ENCODE measurements at places on chromosomes 1 and 21.

GRCh38 chr1:161031874-161032273, 6.9 kb downstream of the TSTD1 start:
- no peak for DNase-seq

DNA sequence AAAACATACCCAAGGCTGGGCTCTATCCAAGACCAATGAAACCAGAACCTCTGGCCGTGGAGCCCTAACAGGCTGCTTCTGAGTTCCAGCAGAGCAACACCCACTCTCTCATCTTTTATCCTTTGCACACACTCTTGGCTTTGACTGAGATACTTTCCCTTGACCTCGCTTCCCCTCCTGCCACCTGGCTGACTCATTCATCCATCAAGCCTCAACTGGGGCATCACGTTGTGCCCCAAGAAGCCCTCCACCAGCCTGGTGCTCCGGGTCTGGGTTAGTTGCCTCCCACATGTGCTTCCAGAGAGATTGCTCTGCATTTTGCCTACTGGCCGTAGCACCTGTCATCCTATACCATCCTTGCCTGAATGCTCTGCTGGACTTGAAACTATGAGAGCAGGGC, 34.5 kb upstream of the SERBP1 start:
- DNase-seq, result no peak

DNA sequence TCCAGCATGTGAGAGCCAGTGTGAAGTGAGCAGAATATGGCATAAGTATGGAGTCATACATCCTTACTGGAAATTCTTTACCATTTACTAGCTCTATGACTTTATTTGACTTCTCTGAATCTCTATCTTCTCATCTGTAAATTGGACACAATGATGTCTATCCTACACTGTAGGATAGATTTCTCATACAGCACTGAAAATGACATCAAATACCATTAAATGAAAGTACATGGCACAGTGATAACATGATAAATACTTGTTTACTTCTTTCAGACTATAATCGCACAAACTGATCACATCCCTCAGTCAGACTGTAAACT, 1.3 kb upstream of the CTTNBP2NL start:
- no peak for DNase-seq

DNA sequence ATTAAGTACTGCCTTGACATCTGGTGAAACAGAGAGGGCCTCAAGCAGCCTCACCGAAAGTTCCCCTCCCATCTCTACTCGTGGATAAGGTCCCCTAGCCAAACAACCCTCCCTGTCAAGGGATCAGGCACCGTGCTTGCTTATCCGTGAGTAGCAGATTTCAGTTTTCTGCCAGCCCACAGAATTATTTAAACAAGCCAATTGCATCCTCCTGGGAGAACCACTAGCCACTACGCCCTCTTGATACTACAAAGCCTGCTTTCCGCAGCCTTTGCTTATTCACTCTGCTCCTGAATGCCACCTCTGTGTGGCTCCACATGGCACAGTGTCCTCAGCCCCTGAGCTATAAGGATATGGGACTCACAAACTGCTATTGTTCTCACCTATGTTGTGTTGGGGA, 5.9 kb upstream of the TFF2 start:
- no peak for DNase-seq

- no peak for DNase-seq
These were observed 63.4 kb upstream of the MAP1LC3C start for GRCh38 chr1:242062271-242062670.

DNA sequence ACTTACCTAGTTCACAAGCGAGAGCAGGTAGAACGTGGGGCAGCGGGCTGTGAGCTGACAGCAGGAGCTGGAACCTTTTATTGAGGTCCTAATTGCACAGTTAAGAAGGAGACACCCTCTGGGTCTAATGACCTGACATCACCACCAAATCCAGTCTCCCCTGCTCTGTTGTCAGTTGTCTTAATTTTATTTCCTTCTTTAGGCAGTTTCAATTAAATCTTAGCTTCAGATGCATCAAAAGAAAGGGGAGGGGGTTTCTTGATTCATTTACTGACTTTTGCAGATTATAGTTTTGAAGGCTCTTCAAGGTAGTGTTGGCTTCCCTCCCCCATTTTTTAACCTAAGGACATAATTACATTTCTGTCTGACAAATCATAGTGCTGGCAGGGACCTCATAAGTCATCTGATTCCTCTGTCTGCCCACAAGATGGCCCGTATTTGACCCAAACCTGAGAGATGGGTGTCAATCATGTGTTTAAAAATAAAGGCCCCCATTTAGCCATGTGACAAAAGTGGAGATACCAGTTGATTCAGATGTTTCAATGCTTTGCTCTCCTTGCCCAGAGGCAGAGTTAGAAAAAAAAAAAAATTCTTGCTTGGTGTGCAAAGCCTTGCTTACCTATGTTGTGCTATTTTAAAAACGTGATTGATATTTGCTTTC, at the start of gene TCHHL1:
TSS of gene TCHHL1 (minus strand) at position 51 of the 661 bp plus-strand sequence. CDS start 921 bp downstream, outside the sequence.
- no peak for DNase-seq

- no peak for DNase-seq
These were observed 1.6 kb downstream of the SRSF11 start for GRCh38 chr1:70222716-70223235.

DNA sequence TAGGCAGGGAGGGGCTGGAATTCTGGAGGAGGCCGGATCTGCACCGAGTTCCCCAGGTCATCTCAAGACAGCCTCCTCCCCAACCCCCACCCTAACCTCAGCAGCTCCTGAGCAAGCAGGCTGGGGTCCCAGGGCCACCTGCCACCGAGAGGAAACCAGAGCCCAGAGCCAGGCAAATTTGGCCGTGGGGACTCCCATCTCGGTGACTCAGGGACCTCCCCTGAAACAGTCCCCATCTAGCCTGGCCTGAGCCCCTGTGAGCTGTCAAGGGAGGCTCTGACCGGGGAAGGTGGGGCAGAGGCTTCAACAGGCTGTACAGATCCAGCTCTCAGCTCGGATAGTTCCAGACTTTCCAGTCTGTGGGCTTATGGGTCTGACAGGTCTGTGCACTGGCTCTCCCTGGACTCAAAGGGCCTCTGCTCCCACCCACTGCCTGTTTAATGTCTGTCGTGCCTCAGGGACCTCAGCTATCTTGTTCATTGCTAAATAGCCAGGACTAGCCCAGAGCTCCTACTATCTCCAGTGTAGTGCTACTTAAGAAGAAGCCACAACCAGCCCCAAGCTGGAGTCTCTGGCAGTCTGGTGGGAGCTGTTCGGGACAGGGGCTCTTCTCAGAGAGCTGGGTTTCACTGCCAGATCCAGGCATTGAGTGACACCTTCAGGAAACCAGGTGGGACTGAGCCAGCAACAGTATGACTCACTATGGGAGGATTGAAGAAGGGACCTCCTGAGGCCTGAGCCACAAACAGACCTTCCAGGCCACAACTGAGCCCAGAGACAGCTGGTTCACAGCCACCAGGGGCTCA, 25.6 kb downstream of the MATN1 start:
- no peak for DNase-seq

DNA sequence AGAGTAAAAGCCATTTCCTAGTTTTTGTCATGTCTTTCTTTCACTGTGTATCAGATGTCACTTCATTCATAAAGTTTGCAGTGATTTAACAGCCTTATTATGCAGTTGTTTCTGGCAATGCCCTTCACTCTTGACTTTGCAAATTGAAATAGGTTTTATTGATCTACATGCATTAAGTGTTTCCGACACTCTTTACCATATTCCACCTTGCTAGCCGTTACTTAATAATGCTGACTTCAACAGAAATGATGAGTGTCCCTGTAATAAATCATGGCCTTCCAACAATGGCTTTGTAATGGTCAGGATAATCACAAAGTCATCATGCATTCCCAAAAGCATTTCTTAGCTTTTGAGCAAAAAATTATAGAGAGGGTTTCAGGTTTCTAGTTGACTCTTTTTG, 236.8 kb upstream of the FMN2 start:
- DNase-seq, result no peak

- no peak for DNase-seq
These were observed 632.0 kb downstream of the SMYD3 start for GRCh38 chr1:245874942-245875580.

DNA sequence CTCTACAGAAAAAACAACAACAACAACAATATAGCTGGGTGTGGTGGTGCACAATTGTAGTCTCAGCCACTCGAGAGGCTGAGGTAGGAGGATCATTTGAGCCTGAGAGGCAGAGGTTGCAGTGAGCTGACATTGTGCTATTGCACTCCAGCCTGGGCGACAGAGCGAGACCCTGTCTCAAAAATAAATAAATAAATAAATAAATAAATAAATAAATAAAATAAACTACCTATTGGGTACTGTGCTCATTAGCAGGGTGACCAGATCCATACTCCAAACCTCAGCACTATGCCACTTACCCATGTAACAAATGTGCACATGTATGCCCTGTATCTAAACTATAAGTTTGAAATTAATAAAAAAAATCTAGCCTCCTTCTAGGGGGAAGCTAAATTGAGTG, 369.4 kb upstream of the AJAP1 start:
- no peak for DNase-seq

DNA sequence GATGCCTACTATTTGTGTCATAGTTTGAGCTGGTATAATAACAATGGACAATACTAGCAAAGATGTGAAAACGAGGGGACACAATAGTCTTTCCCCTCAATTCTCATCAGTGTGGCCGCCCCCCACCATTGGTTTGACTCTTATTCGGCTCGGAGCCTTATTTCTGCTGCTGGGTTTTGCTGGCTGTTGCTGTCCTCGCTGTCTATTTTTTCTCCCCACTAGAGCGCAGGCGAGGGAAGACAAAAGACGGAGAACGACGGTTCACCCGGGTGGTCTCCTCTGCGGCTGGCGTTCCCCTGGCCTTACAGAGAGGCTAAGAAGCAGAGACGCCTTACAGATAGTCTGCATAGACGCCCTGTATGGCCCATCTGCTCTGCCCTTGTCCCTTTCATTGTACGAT, 19.4 kb downstream of the CLIC6 start:
- DNase-seq, result no peak
